ENCODE measurements at places on chromosomes 3 and 15.

DNA sequence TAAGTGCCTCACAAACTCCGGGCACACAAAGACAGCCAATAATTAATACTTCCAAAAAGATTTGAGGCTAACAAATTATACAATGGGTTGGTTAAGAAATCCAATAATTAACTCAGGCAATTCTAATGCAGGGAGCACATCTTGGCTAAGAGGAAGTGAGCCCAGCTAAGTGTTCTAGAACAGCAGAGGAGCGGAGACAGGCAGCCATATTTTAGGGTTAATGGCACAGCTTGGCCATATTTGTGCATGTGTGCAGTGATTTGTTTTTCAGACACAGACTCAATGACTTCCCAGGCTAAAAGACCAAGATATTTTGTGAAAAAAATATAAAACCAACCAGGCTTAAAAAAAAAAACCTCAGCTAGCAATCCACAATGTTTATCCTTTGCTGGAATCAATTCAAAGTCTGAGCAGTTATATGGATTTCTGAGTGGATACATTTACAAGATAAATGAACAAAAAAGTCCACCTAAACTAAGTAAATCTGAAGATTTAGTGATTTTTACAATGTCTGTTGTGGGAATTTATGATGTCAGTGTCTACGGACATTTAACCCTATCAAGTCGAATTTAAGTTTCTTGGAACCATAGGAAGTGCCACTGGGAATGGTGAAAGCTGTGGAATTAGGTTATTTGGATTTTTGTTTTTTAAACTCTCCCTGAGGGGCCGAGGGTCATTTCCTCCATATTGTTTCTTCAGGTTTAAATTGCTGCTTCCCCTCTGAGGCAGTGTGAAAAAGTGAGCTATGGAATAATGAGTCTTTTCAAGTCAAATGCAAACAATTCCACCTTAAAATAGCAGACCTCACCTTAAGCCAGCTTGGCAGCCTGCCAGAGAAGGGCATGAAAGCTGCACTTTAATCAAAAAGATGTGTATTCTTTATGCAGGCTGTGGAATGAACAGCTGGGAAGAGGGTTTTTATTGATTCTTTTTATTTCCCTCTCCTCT lies 413.7 kb upstream of the TBL1XR1 start:
- no peak for DNase-seq

GRCh38 chr3:95341314-95341713 lies 1278.5 kb downstream of the NSUN3 start:
- DNase-seq, result no peak

DNA sequence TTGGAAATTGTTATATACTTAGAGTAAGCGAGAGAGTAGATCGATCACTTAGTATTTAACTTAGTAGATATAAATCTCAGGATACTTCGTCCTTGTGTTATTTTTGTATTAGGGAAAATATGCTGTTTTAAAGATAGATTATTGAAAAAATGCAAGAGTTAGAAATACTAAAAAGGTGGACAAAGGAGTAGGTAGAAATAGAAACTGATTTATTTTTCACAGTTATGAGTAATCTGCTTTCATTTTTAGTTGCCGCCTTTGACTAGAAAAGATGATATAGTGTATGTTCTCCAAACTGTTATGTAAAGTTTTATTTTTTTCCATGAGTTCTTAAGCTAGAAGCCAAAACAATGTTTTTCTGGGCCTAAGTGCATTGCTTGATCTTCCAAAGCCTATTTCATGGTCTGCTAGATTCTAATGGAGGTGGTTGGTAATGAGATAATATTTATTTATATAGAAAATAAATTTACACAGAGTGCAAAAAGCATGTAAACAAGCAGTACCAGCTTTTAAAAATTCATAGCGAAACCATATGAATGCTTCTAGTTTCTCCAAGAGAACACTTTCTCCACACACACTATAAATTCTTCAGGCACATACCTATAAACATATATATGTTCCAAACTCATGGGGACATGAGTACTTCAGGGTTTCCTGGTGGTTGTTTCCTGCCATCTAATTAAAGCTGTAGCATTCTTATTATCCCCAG lies 61.1 kb downstream of the DIPK2A start:
- DNase-seq, result no peak

GRCh38 chr3:72421786-72422185 lies 426.5 kb downstream of the SHQ1 start:
- no peak for DNase-seq

- no peak for DNase-seq
Observed at GRCh38 chr3:123158899-123159390, 42.8 kb upstream of the SEC22A start.

- no peak for DNase-seq
Observed at GRCh38 chr15:77550301-77551251, 82.1 kb downstream of the LINGO1 start.
